ENCODE measurements at places on chromosomes 3 and 15.

DNA sequence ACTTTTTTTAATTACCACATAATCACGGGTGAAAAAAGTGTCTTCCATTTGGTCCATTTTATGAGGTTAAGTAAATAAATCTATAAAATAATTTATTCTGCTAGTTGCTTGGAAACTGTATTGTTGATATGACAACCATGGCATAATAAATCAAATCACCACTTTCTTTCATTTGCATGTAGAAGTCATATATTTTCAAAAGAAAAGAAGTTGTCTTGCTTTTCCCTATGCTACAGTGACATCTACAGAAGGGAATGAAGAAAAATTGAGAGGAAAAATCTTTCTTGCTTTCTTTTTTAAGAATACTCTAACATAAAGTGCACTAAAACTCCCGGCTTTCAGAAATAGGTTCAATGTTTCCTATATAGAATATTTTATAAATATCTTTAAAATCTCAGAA is 228.5 kb downstream of the ZBBX start:
- no peak for DNase-seq

DNA sequence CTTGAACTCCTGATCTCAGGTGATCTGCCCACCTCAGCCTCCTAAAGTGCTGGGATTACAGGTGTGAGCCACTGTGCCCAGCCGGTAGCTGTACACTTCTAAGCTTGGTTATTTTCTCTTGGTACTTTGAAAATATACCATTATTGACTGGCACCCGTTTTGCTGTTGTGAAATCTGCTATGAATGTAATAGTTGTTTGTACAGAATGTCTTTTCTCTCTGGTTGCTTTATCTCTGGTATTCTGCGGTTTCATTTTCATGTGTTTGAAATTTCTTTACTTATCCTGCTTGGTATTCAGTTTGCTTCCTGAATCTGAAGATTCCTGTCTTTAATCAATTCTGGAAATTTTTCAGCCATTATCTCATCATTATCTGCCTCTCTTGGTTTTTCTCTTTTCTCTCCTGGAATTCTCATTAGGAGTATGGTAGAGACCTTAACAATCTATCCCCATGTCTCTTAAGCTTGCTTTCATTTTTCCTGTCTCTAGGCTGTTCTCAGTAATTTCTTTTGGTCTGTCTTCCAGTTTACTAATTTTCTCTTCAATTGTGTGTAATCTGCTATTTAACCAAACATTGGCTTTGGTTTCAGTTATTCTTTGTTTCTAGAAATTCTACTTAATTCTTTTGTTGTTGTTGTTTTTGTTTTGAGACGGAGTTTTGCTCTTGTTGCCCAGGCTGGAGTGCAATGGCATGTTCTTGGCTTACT is 2.8 kb upstream of the PAK2 start:
- no peak for DNase-seq

DNA sequence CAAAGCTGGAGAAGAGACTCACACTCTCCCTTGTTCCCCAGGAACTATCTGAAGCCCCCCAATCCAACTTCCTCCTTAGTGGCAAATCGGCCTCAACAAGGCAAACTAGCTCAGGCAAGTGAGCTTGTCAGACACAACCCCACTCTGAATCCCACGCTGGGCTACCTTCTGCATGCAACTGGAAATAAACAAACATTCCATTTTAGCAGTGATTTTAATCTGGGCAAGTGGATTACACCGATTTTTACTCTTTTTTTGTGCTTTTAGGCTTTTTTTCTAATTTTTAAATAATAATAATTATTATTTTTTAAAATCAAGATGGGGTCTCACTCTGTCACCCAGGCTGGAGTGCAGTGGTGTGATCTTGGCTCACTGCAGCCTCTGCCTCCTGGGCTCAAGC is 2.9 kb upstream of the NOX5 start:
- no peak for DNase-seq

- no peak for DNase-seq
These were observed 48.1 kb downstream of the CHSY1 start for GRCh38 chr15:101203607-101204189.

GRCh38 chr15:26028086-26028740 is 165.1 kb upstream of the ATP10A start:
- no peak for DNase-seq

- DNase-seq: no peak
These were observed 84.3 kb upstream of the ZNF385D start for GRCh38 chr3:21835264-21835663.

GRCh38 chr15:83320844-83321243 is 36.4 kb upstream of the BNC1 start:
- DNase-seq: no peak

DNA sequence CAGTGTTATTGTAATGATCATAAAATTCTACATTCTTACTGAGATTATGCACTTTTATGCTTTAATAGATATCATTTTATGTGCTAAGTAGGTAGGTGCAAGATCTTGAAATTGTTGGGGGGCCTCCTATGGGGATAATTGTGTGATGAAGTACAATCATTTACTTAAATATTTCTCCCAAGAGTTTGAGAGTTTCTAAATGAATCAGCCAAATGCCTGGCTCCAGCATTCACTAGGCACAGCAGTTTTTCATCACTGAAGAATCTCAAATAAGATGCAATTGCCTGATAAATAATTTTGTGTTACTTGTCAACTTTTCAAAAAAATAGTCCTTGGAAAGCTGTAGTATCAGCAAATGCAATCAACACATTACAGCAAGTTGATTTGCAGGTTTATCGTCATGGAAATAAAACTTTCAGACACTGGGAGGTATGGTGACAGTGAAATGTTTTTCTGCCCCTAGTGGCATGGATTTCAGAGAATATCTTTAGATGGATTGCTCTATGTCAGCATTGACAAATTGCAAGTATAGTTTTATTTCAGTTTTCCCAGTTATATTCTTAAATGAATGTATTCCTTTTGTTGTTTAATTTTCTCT is 167.1 kb downstream of the NEK11 start:
- no peak for DNase-seq

- no peak for DNase-seq
These were observed 49.1 kb upstream of the TJP1 start for GRCh38 chr15:29871401-29871800.

GRCh38 chr3:133663569-133664313 is 2.0 kb upstream of the TOPBP1 start:
- peak; percentile 47 for DNase-seq

DNA sequence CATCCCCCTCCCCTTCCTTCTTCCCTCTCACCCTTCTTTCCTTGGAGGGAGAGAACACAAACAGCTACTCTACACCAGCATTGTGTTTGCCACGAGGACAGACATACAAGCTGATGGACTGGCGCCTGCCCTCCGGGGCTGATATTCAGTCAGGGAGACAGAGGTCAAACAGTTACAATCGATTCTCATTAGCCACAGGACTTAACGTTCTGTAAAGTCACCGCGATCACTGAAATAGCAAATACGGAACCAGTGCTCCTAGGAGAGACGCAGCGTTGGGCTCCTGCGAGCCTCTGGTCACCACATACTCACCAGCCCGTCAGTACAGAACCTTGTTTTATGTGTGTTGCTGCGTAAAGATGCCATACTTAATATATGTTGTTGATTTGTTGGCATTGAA is 108.8 kb downstream of the LRRK1 start:
- no peak for DNase-seq

GRCh38 chr15:68201153-68201878 is 3.8 kb downstream of the CALML4 start:
- DNase-seq: no peak

GRCh38 chr3:150079029-150079739 is 108.5 kb upstream of the PFN2 start:
- DNase-seq: no peak

GRCh38 chr3:13057282-13058040 is 15.8 kb downstream of the IQSEC1 start:
- no peak for DNase-seq

GRCh38 chr3:70360979-70361760 is 48.7 kb upstream of the MDFIC2 start:
- no peak for DNase-seq

GRCh38 chr15:57403017-57403416 is 26.7 kb downstream of the CGNL1 start:
- DNase-seq: no peak

DNA sequence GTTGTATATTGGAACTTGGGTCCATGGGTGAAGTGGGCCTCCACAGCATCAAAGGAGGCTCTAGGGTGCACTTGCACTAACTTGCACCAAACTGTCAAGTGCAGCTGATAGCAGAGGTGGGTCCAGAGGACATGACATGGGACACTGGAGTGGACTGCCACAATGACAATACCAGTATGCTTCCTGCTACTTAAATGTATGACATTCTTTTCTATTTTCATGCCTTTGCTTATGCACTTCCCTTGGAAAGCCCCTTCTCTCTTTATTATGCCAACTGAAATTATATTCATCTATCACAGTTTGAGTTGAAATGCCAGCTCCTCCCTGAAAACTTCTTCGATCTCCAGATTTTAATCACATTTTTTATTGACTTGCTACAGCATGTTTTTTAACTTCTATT is 101.8 kb downstream of the CFAP20DC start:
- DNase-seq: no peak

DNA sequence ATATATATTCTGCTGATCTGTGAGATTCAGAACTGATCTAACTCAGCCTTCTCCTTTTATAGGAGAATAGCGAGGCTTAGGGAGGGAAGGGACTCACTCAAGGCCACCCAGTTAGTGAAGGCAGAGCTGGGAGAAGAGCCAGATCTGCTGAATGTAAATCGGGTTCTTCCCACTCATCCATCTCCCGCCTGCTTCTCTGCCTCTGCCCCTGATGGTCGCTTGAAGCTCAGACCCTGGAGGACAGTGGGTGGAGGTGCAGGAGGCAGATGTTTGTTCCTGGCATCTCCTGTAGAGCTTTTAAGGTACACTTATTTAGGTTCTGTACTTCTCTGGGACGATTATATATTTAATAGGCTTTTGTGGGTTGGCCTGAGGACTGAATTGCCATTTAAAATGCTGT is 4.3 kb downstream of the PDIA5 start:
- peak; percentile 32 for DNase-seq

Measured in HAP-1 (cell line).